ENCODE measurements at places on chromosomes 3 and 15.
A peak's percentile ranks its signal among the peaks of the same experiment; 100 is the strongest.

GRCh38 chr3:101791778-101792177 is 12.8 kb downstream of the NXPE3 start:
- no peak for DNase-seq

GRCh38 chr3:67349551-67350174 is 304.7 kb downstream of the SUCLG2 start:
- peak; percentile 42 for DNase-seq

DNA sequence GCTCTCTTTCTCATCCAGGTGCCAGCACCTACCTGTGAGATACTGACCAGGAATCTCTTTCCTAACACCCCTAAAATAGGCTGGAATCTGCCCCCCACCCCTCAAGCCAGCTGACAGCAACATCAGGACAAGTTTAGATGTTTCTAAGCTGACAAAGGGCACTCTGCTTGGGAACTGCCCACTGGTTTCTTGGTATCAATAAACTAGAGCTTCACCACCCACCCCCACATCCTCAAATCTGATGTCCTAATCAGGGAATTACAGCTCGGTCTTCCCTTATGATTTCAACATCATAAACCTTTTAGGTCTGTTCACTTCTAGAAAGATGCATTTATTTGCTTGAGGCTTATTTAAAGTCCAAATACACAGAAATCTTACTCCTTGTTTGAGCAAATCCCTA is 34.7 kb downstream of the CEP19 start:
- DNase-seq: no peak

GRCh38 chr15:32866454-32867312 is 148.9 kb downstream of the GREM1 start:
- no peak for DNase-seq

DNA sequence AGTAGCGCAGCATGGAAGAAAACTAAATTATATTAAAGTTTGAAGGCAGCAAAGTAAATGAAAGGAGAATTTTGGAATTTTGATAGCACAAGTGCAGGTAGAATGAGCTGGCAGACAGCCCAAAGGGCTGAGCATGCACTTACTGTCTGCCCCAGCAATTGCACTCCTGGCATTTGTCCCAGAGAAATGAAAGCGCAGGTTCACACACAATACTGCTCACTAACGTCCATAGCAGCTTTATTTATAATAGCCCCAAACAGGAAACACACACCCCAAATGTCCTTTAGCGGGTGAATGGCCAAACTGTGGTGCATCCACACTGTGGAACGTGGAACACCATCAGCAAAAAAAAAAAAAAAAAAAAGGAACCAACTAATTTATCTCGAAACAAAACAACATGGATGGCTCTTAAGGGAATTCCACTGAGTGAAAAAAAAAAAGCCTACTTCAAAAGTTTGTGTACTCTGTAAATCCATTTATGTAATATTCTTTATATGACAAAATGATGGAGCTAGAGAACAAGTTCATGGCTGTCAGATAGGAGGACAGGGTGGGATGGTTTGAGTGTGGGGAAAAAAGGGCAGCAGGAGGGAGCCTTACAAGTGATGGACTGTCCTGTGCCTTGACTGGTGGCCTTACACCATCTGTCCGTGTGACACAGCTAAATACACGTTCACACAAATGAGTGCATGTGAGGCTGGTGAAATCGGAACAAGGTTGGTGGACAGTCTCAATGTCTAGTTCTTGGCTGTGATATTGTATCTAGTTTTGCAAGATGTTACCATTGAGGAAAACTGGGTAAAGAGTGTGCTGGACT is 6.0 kb upstream of the TM2D3 start:
- DNase-seq: no peak

- DNase-seq: no peak
Observed at GRCh38 chr15:51526955-51527354, 95.6 kb downstream of the DMXL2 start.

DNA sequence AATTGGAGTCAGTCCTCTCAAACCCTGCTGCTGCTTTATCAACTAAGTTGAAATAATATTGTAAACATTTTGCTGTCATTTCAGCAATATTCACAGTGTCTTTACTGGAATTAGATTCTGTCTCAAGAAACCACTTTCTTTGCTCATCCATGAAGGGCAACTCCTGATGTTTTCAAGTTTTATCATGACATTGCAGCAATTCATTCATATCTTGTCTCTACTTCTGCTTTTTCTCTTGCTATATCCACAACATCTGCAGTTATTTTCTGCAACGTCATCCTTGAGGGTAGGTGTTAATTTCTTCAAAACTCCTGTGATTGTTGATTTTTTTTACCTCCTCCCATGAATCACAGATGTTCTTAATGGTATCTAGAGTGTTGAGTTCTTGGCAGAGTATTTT is 181.6 kb downstream of the EPHA6 start:
- DNase-seq: no peak

GRCh38 chr3:5058471-5058951 is 63.6 kb upstream of the ARL8B start:
- no peak for DNase-seq

DNA sequence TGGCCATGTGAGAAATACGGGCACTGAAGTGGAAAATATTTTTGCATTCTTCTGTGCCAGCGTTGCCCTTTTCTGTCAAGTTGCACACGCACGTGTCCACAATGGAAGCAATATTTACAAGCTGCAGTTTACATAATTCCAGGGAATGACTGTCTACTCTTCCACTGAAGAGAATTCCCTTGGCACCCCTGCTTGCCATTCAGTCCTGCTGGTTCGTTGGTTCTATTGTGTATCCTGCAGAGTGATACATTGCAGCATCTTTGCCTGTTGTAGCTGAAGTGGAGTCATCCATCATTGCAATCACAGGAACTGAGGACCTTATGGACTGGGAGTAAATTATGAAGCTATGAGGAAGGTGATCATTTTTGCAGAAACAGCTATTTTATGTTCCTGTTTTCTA is 759.4 kb downstream of the ROBO2 start:
- no peak for DNase-seq
